ENCODE measurements at places on chromosomes 4 and X.
A peak's percentile ranks its signal among the peaks of the same experiment; 100 is the strongest.

DNA sequence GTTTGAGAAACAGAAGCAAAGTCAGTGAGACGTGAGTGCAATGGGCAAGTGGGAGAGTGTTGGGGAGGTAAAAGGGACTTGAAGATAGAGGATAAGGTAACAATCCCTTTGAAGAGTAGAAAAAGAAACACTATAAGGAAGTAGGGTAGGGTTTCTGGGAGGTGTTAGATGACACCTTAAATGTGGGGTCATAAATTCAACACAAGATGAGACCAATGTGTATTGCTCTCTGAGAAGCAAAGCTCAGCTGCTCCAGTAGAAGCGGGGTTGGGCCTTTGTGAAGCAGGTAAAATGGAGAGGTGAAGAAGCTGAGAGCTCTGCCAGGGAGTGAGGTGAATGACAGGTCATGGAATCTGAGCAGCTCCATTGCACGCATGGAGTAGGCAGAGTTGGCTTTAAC is 85.3 kb downstream of the REELD1 start:
- DNase-seq = no peak

DNA sequence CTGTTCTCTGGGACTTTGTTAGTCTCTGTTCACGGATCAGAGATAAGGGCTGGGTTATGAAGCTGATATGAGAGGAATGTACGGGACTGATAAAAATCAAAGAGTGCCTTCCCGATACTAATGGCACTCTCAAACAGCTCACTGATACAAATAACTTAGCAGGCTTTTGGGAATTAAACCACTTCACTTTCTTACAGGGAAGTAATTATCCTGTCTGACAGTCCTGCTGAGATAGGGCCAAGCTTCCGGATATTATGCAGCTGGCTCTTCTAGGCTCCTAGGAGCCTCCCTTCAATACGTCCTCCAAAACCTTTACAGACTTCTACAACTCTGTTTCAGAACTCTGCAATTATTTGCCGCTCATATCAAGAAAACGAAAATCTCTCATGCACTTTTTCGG is 418.0 kb downstream of the NLGN4X start:
- DNase-seq = no peak

DNA sequence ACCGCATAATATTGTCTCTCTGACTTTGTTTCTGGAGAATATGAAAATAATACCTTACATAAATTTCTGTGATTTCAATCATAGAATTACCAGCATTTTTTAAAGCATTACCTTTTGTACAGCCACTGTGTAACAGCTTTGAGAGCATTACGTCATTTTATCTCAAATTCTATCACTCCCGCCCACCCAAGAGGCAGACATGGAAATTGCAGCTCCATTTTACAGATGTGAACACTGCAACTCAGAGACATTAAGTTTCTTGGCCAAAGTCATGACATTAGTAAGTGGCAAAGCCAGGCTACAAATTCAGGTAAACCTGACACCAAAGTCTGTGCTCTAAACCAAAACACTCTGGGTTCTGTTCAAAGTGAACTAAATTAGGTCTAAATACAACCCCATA is 33.6 kb upstream of the KDR start:
- DNase-seq = no peak

- DNase-seq = peak; percentile 12
Observed at GRCh38 chrX:136146614-136147314, 569 bp upstream of the FHL1 start.

DNA sequence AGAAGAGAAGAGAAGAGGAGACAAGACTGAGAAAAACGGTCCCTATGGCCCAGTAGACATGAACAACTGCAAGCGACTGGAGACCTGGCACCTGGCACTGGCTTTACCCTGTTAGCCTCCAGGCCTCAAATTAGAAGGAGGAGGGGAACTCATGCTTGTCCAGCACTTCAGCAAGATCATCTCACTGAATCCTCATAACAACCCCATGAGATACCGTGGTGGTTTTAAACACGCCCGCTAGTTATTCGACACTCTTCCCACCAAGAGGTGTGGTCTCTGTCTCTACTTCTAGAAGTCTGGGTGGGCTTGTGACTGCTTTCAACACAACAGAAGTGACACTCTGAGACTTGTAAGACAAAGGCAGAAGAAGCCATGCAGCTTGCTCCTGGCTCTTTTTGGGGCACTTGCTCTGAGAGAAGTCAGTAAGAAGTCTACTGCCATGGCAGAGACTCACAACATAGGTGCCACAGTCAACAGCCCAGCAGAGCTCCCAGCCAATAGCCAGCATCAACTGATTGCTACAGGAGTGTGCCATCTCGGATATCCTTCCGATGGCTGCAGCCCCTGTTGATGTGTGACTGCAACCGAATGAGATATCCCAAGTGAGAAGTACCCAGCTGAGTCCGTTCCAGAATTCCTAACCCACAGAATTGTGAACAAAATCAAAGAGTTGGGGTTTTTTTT is 34.0 kb upstream of the BCOR start:
- no peak for DNase-seq

GRCh38 chrX:149259241-149259640 is 245.9 kb downstream of the IDS start:
- no peak for DNase-seq

DNA sequence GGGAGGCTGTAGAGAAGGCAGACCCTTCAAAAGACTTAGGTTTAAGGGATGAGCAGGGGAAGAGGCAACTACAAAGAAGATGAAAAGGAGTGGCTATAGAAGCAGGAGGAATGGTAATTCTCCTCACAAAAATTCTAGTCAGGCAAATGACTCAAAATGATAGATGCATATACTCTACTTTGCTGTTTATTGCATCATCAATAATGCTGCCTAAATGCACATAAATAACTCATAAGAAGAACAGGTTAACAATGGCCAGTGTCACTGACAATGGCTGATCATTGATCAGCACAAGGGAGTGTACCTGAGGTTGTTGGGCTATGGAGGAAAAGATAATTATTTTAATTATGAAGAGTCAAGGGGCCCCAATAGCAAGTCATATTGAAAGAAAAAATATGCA is 184.7 kb upstream of the ETNPPL start:
- no peak for DNase-seq
